ENCODE measurements at places on chromosomes 4 and X.

DNA sequence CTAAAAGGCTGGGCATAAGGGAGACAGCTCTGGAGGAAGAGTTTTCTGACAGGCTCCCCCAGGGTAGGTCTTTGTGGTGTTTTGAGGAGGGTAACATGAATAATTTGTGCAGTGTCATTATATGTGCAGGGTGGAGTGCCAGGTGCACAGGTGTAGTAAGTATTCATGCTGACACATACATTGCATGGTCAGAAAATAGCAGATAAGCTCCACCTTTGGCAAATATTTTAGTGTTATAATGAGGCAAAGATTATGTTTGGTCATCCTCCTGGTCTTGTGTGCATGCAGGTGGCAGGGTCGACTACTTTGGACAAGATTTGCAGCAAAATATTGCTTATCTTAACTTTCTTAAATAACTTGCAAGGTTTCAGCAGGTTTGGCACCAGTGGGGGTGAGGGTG lies 910.4 kb upstream of the PCDH10 start:
- no peak for DNase-seq

- DNase-seq: no peak
These were observed 29.0 kb downstream of the TFDP3 start for GRCh38 chrX:133189195-133189594.

GRCh38 chr4:54687887-54688841 lies 30.4 kb downstream of the KIT start:
- DNase-seq: no peak

GRCh38 chrX:87105131-87105530 lies 412.5 kb upstream of the KLHL4 start:
- DNase-seq: no peak

DNA sequence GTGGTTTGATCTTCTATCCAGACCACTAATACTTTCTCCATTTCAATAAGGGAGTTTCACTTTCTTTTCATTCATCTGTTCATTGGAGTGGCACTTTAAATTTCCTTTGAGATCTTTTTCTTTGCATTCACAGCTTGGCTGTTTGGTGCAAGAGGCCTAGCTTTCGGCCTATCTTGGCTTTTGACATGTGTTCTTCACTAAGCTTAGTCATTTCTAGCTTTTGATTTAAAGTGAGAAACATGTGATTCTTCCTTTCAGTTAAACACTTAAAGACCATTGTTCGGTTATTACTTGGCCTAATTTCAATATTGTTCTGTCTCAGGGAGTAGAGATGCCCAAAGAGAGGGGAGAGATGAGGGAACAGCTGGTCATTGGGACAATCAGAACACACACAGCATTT lies 24.3 kb downstream of the CXCL13 start:
- no peak for DNase-seq

DNA sequence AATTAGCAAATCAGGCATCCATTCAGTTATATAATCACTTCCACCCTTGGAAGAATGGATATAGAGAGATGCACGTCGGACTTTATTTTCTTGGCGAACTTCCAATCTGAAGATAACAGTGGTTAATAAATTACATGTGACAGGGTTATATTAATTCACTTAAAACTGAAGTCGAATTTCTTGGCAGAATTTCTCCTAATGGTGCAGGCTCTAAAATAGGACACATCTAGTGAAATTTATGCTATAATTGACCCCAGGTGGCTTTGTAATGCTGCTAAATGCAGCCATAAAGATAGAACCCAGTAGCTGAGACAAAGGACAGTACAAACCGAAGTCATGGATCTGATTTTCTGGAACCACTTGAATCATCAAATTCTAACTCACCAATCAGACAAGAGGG lies 20.8 kb upstream of the SLC10A4 start:
- DNase-seq: no peak
